ENCODE measurements at places on chromosomes 1 and 21.

DNA sequence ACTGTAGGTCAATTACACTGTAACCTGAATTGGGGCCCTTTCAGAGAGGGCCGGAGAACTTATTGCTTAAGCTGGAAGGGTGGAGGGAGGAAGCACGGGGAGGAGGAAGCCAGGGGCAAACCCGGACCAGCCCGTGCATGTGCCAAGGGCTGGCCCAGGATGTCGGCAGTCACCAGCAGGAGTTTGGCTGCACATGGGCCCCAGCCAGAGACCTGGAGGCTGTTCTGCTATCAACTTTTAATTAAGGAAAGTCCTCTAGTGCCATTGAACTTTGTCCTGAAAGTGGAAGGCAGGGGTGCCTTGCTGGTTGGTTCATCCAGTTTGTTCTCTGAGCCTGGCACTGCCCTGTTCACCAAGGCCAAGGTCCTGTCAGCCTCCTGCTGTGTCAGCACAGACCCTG, 200.8 kb upstream of the VAMP3 start:
- H3K27me3 ChIP-seq = no peaks in the 10 kb centered on the region
- no peaks in the 10 kb centered on the region for H3K4me1 ChIP-seq
- DNase-seq = no peak
- H3K27ac ChIP-seq = no peak overlapping the region
- no peak overlapping the region for H3K4me3 ChIP-seq

- H3K27ac ChIP-seq = no peak overlapping the region
- no peaks in the 10 kb centered on the region for H3K36me3 ChIP-seq
- H3K27me3 ChIP-seq = no peaks in the 10 kb centered on the region
- no peak for DNase-seq
- no peak overlapping the region for H3K4me3 ChIP-seq
These were observed 218.4 kb downstream of the HLX start for GRCh38 chr1:221097479-221098281.

- peaks cover 14% of the 10 kb centered on the region for H3K4me1 ChIP-seq
- H3K36me3 ChIP-seq = peaks cover 74% of the 10 kb centered on the region
- no peaks in the 10 kb centered on the region for H3K27me3 ChIP-seq
- H3K27ac ChIP-seq = no peak overlapping the region
- no peak for DNase-seq
These were observed 53.2 kb downstream of the CHML start for GRCh38 chr1:241586905-241587512.

DNA sequence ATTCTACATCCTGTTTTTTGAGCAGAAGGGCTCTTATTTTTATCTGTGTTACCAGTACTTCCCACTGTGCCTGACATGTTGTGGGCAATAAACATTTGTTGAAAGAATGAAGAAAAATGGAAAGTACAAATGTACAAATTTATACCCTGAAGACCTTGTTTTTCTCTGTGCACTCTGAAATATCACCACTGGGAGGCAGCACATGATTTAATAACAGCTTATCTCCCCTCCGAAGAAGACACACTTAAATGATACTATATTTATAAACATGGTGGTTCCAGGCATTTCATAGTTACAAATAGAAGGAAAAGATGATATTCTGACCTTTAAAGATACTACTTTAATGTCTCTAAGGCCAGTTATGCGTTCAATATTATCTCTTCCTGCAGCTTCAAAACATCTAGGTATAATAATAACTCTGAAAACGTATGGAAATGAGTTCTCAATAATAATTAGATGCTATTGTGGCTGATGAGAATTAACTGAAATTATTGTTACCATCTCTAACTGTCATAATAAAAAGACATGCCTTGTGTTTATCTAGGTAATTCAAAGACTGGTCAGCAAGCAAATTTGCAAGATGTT, 12.8 kb downstream of the DYNLT5 start:
- H3K36me3 ChIP-seq = no peaks in the 10 kb centered on the region
- no peaks in the 10 kb centered on the region for H3K27me3 ChIP-seq
- H3K27ac ChIP-seq = no peak overlapping the region
- DNase-seq = no peak
- no peaks in the 10 kb centered on the region for H3K4me1 ChIP-seq

GRCh38 chr1:161128591-161129420, 3.7 kb downstream of the DEDD start:
- no peak overlapping the region for H3K4me3 ChIP-seq
- no peaks in the 10 kb centered on the region for H3K27me3 ChIP-seq
- H3K4me1 ChIP-seq = peaks cover 46% of the 10 kb centered on the region
- no peak for DNase-seq
- H3K27ac ChIP-seq = no peak overlapping the region

- H3K27me3 ChIP-seq = no peaks in the 10 kb centered on the region
- H3K4me1 ChIP-seq = no peaks in the 10 kb centered on the region
- H3K27ac ChIP-seq = no peak overlapping the region
- DNase-seq = no peak
- no peaks in the 10 kb centered on the region for H3K36me3 ChIP-seq
These were observed 158.8 kb downstream of the KCNT2 start for GRCh38 chr1:196449460-196449859.

GRCh38 chr1:243628476-243628907, 221.6 kb downstream of the AKT3 start:
- H3K4me3 ChIP-seq = no peak overlapping the region
- H3K27me3 ChIP-seq = no peaks in the 10 kb centered on the region
- no peaks in the 10 kb centered on the region for H3K4me1 ChIP-seq
- peaks cover 70% of the 10 kb centered on the region for H3K36me3 ChIP-seq
- DNase-seq = no peak
